Inflammatory macrophage (primary cell): ENCODE measurements at places on chromosomes 1 and 21.

DNA sequence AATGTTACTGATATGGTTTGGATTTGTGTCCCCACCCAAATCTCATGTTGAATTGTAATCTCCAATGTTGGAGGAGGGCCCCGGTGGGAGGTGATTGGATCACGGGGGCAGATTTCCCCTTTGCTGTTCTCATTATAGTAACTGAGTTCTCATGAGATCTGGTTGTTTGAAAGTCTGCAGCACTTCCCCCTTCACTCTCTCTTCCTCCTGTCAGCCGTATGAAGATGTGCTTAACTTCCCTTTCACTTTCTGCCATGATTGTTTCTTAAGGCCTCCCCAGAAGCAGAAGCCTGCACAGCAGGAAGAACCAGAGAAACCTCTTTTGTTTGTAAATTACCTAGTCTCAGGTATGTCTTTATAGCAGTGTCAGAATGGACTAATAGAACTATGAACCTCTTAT lies 28.4 kb downstream of the TRIM33 start:
- DNase-seq: peak; percentile 83

DNA sequence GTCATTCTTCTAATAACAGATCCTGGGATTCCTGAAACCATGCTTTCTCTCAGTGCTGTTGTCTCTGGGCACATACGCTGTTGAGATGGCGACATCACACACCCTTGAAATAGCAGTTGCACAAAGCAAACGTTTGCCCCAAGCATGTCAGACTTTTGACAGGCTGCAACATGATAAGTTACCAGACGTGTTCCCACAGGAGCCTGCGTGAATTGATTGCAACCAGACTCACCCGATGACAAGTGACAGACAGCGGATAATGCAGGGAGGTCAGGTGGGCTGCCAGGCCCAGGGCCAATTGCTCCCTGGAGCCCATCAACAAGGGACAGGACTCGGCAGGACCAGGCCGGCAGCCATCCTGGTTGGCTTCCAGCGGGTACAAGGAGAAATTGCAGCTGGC lies 310.9 kb downstream of the SIPA1L2 start:
- DNase-seq: no peak

DNA sequence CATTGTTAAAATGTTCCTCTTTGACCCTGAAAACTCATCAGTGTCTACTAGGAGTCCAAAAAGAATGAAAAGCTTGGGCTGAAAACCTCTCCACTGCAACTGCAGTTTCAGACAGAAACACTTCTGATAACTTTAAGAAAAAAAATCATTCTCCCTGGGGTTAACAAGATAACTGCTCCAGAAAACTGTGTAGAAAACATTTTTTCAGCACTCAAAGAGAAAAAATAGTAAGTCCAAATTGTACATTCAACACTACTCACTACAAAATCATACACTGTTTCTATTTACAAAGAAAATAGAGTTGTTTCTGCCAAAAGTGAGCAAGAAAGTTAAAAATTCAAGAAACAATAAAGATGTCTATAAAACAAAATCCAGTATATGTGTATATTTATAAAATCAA lies 157.8 kb downstream of the RERE start:
- no peak for DNase-seq

- DNase-seq: peak; percentile 26
These were observed 182.1 kb upstream of the DMRTA2 start for GRCh38 chr1:50605186-50605875.
